A549 treated with dexamethasone at 1 μM for 4 hours (cell line): ENCODE measurements at places on chromosomes 7 and 10. TPM values are rescaled to one million over a fixed set of nuclear protein-coding genes. Genes with fewer than 3 reads are reported as not detected.

ADD3 gene
- total RNA-seq, result 3.8 to 6.8 TPM (median 4.7 TPM) in 5 replicates

PCLO gene
- total RNA-seq, result 0.90 to 1.3 TPM (median 1.1 TPM) in 5 replicates

SEMA4G gene
- 7.3 to 9.2 TPM (median 7.6 TPM) in 5 replicates for total RNA-seq

TRIM50 gene
- not detected in 5 replicates for total RNA-seq

OR6B1 gene
- total RNA-seq, result not detected in 5 replicates
